WERI-Rb-1 (cell line): ENCODE measurements at places on chromosomes 2 and 18.

DNA sequence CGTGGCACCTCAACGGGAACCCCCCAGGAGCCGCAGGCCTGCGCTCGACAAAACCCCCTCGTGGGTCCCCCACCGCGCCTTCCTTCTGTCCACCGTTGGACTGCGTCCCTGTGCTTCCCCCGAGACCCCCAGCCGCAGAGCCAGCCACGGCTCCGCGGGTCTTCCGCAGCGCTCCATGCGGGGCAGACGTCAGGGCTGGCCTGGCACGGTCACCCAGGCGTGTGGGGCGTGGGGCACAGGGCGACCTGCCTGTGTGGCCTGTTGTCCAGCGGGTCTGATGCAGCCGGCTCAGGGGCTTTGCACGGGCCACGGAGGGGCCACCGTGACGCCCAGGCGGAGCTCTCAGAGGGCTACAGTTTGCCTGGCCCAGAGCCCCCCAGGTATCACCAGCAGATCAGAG lies 11.0 kb downstream of the NFATC1 start:
- DNase-seq: no peak

- no peak for DNase-seq
Observed at GRCh38 chr2:154078926-154079325, 207.2 kb downstream of the GALNT13 start.

DNA sequence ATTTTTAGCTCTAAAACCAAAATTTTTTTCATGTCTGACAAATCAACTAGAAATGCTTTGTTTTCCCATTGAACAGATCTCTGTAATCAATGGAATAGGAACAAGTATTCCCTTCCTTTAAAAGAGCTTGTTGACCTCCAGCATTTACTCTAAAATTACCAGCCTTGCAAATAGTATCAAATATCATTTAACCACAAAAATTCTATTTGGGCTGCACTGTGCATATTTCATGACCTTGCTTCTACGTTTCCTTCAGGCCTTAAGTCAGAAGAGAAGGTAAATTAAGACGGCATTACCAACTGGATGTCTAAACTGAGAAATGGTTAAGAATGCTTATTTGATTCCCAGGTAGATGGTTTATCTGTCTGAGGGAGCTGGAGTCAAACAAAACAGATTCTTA lies 33.3 kb upstream of the NRXN1 start:
- no peak for DNase-seq

GRCh38 chr2:70094978-70095719 lies 7.9 kb downstream of the PCBP1 start:
- no peak for DNase-seq

DNA sequence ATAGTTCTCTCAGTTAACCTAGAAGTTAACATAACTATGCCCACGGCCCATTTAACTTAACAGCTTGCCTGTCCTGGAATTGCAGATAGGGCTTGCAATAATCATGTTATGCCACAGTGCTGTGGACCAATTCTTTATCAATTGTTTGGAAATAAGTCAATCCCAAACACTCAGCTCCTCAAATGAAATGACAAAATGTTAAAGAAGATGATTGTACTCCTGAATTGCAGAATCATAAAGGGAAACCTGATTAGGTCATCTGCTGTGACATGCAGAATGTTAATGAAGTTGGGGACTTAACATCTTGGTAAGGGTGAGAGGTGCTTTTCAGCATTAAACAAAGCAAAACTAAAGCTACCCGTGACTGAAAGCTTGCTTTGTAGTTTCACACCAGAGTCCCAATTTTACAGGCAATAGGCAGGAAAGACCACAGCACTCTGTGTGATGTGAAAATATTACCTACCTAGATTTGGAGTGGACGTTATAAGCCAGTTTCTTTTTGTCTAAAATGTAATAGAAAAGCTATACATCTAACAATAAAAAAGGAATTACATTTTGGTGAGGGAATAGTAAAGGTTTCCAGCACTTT lies 364.0 kb downstream of the GPD2 start:
- DNase-seq: no peak

GRCh38 chr2:32250290-32250689 lies 14.4 kb downstream of the NLRC4 start:
- DNase-seq: no peak

- DNase-seq: no peak
Observed at GRCh38 chr2:16687955-16688354, 22.3 kb upstream of the CYRIA start.

GRCh38 chr2:125281242-125281641 lies 1256.2 kb downstream of the CNTNAP5 start:
- no peak for DNase-seq

GRCh38 chr2:223542501-223542900 lies 59.7 kb downstream of the SCG2 start:
- no peak for DNase-seq

- DNase-seq: no peak
Observed at GRCh38 chr2:14936426-14936825, 303.9 kb downstream of the LRATD1 start.

GRCh38 chr2:196846295-196846694 lies 37.1 kb upstream of the C2orf66 start:
- no peak for DNase-seq

- no peak for DNase-seq
Observed at GRCh38 chr2:50529600-50530218, 502.2 kb downstream of the NRXN1 start.

- no peak for DNase-seq
Observed at GRCh38 chr2:100747996-100748615, 71.8 kb upstream of the NPAS2 start.

DNA sequence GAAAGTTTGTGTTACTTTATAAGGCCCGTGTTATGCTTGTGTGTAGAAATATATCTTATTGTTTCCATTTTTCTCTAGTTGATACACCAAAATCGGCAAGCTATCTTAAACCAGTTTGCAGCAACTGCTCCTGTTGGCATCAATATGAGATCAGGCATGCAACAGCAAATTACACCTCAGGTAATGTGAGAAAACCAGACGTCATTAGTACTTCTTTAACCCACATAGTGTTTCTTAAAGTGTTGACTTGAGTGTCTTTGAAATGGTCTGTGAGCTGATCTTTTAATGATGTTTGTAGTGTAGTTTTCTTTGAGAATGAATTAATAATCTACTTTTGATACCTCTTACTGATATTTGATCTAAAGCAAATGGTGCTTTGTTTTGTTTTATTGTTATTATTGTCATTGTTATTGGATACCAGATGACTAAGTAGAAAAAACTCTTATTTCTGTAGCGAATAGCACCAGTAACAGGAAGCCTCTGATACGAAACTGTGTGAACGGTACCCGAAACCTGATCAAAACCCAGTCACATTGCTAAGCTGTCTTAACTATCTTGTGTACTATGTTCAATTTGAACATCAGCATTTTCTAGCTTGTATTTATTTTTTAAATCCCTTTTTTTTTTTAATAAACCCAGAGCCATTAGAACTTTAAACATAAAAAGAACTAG lies 53.7 kb downstream of the PTRHD1 start:
- no peak for DNase-seq

GRCh38 chr2:203646961-203647360 lies 59.5 kb upstream of the CD28 start:
- DNase-seq: no peak

DNA sequence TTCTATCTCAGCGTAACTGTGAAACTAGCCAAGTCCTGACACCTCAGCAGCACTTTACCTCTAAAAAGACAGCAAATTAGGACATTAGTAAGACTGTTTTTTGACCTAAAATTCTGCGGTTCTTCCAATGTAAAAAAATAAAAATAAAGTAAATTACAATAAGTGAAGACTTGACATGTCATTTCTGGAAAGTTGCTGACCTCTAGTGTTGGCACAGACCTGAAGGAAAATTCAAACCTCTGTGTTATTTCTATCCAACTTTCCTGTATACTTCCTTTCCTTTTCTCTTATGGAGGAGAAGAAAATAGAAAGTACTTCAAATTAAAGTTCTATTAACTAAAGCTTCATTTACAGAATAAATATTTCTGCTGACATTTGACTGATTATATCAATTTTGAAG lies 110.6 kb downstream of the TMEM182 start:
- DNase-seq: no peak

DNA sequence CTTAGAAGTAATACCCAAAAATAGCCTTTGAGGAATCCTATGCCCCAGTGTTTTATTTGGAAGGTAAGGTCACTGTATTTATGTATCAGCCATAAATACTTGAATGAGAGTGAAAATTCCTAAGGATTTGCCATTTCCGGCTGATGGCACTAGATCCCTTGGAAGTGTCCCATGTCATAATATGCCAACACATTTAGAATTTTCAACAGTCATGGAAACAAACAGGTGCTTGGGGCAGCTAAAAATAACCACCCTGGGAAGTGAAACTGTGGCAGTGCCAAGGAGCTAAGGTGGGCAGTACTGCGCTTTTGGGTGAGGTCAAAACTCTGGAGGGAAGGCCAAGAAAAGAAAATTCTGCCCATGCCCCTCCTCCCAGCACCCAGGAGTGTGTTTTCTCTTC lies 80.2 kb downstream of the TCF7L1 start:
- no peak for DNase-seq

- peak; percentile 84 for DNase-seq
Observed at GRCh38 chr2:46164529-46165301, 132.5 kb upstream of the EPAS1 start.

- peak; percentile 93 for DNase-seq
Observed at GRCh38 chr2:181683518-181684453, 3.5 kb upstream of the NEUROD1 start.

DNA sequence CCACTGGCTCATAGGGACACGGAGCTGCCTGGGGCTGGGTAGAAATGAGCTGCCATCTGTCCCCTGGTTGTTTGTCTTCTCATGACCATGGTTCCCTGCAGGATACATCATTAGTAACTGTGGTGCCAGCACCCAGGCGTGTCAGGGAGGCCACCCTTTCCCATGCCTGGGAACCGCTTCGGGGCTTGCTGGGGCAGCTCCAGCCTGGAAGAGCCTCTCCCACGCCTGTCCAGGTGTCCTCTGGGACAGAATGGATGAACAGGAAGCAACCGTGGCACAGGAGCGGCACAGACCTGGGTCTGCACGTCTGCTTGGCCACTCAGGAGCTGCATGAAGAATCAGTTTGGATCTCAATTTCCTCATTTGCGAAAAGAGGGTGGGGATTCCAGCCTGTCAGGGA lies 34.8 kb downstream of the SDC1 start:
- DNase-seq: no peak
